ENCODE measurements at places on chromosomes 12 and 14.
A peak's percentile ranks its signal among the peaks of the same experiment; 100 is the strongest.

DNA sequence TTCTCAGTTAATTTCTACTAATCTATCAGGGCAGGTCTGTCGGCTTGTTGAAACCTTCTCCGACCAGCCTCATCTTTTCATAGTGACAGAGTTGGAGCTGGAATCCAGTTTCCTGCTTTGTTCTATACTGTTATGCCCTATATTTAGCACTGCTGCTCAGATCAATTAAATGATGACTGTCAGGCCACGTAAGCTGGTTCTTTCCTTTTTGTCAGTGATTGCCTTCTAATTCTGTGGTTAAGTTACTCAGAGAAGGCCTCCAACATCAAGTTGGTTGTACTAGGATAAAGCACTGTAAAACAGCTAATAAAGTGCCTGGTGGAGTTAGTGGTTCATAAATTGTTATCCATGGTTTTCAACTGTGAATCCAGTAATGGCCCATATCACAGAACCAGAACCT, 22.6 kb downstream of the DERA start:
- H3K27me3 ChIP-seq, result no peaks in the 10 kb centered on the region
- H3K4me3 ChIP-seq, result no peak overlapping the region
- no peak for DNase-seq
- no peaks in the 10 kb centered on the region for H3K4me1 ChIP-seq
- H3K27ac ChIP-seq, result no peak overlapping the region

DNA sequence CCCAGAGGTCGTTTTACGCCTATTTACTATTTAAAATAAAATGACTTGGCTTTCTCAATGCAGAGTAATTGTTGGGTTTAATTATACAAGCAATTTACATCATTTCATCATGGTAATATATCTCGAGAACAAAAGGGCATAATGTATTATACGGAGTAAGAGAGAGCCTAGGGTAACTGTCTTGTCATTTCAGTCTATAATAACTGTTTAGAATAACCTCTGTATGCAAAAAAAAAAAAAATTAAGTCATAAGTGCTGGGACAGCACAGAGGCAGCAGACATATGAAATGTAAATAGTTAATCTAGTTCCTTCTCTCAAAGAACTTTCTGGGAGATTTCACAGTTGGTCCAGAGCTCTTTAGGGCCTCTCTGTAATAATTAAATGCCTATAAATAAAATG, 284.9 kb downstream of the TMTC2 start:
- H3K4me1 ChIP-seq, result no peaks in the 10 kb centered on the region
- no peak overlapping the region for H3K27ac ChIP-seq
- no peaks in the 10 kb centered on the region for H3K27me3 ChIP-seq
- DNase-seq, result no peak

GRCh38 chr12:130831246-130831645, 7.8 kb downstream of the STX2 start:
- no peaks in the 10 kb centered on the region for H3K27me3 ChIP-seq
- no peak for DNase-seq
- H3K36me3 ChIP-seq, result peaks cover 8% of the 10 kb centered on the region
- no peak overlapping the region for H3K4me3 ChIP-seq
- peaks cover 20% of the 10 kb centered on the region for H3K4me1 ChIP-seq

GRCh38 chr12:3381059-3382047, 109.7 kb upstream of the PRMT8 start:
- no peaks in the 10 kb centered on the region for H3K36me3 ChIP-seq
- H3K27me3 ChIP-seq, result peaks cover 24% of the 10 kb centered on the region
- DNase-seq, result no peak

- DNase-seq, result no peak
- no peaks in the 10 kb centered on the region for H3K36me3 ChIP-seq
- no peaks in the 10 kb centered on the region for H3K27me3 ChIP-seq
- no peak overlapping the region for H3K27ac ChIP-seq
- peaks cover 20% of the 10 kb centered on the region for H3K4me1 ChIP-seq
- H3K4me3 ChIP-seq, result no peak overlapping the region
These were observed 217.7 kb upstream of the DCN start for GRCh38 chr12:91400271-91400670.

DNA sequence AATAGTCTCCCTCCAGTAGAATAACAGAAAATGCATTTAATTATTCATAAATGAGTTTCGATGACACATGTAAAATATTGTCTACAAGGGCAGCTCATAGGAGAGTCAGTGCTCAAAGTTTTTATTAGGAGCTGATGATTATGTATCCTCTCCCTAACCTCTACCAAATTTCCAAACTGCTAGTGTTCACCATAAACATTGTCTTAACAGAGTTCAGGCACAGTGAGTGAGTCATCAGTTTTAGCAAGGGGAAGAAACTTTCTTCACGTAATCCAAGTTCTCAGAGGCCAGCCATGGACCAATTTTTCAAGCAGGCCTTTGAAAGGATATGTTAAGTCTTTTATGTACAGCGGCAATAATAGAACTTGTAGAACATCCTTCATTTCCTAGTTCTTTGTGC, 649.2 kb upstream of the MIS18BP1 start:
- no peak overlapping the region for H3K4me3 ChIP-seq
- no peak for DNase-seq
- H3K36me3 ChIP-seq, result no peaks in the 10 kb centered on the region
- H3K27me3 ChIP-seq, result no peaks in the 10 kb centered on the region
- no peak overlapping the region for H3K27ac ChIP-seq

DNA sequence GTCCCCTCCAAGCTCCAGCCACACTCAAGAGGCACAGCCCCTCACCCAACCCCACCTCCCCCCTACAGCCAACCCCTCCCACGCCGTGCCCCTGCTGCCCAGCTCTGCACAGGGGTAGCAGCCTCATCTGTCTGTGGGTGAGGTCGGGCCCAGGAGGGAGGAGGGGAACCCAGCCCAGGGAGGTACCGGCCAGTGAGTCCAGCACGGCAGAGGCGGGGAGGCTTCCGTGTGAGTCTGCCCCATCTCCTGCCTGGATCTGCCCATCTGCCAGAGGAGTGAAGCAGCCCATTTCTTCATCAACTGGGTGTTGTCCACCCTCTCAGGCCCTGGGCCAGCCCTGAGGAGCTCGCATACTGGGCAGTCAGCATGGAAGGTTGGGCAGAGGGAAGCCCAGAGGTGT, 54.2 kb downstream of the CCNK start:
- H3K27me3 ChIP-seq, result no peaks in the 10 kb centered on the region
- H3K27ac ChIP-seq, result no peak overlapping the region
- no peak for DNase-seq
- H3K4me1 ChIP-seq, result no peaks in the 10 kb centered on the region
- no peaks in the 10 kb centered on the region for H3K36me3 ChIP-seq

- H3K27ac ChIP-seq, result no peak overlapping the region
- no peaks in the 10 kb centered on the region for H3K27me3 ChIP-seq
These were observed 27.4 kb upstream of the PRKD1 start for GRCh38 chr14:29955087-29955486.

GRCh38 chr12:119391673-119392072, 57.1 kb downstream of the CCDC60 start:
- H3K27me3 ChIP-seq, result peaks cover 13% of the 10 kb centered on the region
- H3K27ac ChIP-seq, result no peak overlapping the region
- no peak for DNase-seq
- no peaks in the 10 kb centered on the region for H3K4me1 ChIP-seq
- H3K4me3 ChIP-seq, result no peak overlapping the region

DNA sequence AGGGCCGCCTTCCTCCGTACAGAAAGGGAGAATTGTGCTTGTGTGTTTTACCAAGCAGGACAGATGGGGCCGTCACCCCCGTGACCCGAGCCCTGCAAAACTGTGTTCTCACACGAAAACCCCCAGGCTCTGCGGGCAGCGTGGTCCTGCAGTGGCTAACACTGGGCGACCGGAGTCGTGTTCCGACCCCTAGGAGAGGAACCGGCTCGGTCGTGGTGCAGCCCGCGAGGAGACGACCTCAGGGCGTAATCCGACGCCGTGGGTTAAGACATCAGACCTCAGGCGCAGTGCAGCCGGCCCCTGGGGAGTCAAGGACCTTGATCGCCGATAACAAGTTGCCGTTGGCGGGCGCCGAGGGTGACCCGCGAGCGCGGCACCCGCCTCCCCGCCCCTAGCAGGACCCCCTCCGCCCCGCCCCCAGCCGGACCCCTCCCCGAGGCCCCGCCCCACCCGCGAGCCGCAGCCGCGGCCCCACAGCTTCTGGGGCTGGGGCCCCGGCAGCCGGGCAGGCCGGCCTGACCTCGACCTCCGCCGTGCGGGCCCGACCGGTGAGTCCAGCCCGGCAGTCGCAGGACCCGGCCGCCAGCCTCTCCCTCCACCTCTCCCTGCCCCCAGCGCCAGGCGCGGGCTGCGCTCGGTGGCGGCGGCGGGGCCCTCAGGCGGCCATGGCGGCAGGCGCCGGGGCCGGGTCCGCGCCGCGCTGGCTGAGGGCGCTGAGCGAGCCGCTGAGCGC, at the start of gene CHPT1:
Gene CHPT1 (plus strand): TSS at position 444 of the 733 bp plus-strand sequence. CDS start 222 bp downstream, at position 666.
- peak within 1 kb of the TSS; percentile 84 for H3K27ac ChIP-seq
- peaks cover 25% of the 10 kb centered on the region for H3K4me1 ChIP-seq
- DNase-seq, result peak; percentile 60
- peak within 1 kb of the TSS; percentile 86 for H3K4me3 ChIP-seq
- H3K27me3 ChIP-seq, result peaks cover 3% of the 10 kb centered on the region
- H3K36me3 ChIP-seq, result no peaks in the 10 kb centered on the region

DNA sequence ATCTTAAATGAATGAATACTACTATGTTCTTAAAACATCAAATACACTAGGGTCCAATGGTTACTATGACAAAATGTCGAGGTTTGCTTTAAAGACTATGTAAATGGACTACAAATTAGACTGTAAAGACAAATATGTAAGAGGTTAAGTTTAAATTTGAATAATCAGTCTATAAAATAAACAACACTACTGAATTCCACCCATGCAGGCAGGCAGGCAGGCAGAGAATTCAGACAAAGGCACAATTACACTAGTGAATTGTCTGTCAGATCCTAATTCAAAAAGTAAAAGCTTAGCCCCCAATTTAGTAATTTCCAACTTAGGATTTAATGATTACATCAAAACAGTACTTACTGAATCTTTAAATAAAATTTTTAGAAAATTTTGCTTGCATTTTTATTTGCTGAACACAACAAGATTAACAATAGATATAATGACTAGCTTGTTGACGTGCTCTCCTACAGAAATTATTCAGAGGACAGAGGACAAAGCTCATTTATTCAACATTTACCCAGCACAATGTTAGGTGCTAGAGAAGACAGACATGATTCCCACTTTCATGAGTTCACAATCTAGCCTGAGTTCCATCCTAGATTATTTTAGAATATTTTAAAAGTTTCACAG, 97.4 kb downstream of the CDK17 start:
- peaks cover 12% of the 10 kb centered on the region for H3K4me1 ChIP-seq
- DNase-seq, result no peak
- H3K27ac ChIP-seq, result no peak overlapping the region
- peaks cover 17% of the 10 kb centered on the region for H3K36me3 ChIP-seq
- no peak overlapping the region for H3K4me3 ChIP-seq

GRCh38 chr12:91461061-91461460, 278.4 kb upstream of the DCN start:
- peaks cover 2% of the 10 kb centered on the region for H3K27me3 ChIP-seq
- H3K4me3 ChIP-seq, result no peak overlapping the region
- no peak for DNase-seq
- H3K36me3 ChIP-seq, result no peaks in the 10 kb centered on the region
- H3K27ac ChIP-seq, result no peak overlapping the region

- no peak for DNase-seq
- no peaks in the 10 kb centered on the region for H3K27me3 ChIP-seq
- H3K4me3 ChIP-seq, result no peak overlapping the region
These were observed 52.0 kb downstream of the TMEM132C start for GRCh38 chr12:128318946-128319345.

- H3K4me3 ChIP-seq, result no peak overlapping the region
- H3K36me3 ChIP-seq, result peaks cover 5% of the 10 kb centered on the region
- H3K27ac ChIP-seq, result no peak overlapping the region
These were observed 40.3 kb downstream of the IFNG start for GRCh38 chr12:68119250-68119649.

DNA sequence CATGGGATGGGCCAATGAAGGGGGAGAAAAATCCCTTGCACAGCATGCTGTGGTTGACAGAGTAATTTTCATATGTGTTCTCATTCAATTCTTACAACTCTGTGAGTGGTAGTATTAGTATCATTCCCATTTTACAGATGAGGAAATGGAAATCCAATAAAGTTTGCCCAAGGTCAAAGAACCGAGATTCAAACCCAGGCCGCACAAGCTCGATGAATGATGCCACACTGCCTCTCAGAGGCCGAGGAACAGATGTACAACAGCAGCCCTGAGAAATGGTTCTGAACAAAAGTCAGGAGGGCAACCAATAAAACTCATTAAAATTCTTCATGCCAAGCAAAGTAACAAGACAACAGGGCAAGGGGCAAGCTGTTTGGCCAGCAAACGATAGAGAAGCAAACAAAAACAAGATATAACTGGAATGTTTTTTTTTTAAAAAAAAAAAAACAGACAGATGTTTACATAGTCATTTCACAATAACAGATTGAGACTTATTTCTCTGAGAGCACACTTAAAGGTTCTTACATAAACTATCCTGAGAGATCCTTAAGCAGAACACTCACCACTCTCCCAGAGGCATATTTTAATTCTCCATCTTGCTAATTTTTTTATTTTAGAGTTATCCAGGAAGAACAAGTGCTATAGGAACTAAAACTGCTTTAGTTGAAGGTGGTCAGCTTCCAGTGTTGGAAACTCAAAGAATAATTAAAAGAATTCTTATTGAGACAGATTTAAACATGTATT, 85.8 kb downstream of the EXOC5 start:
- H3K27me3 ChIP-seq, result peaks cover 21% of the 10 kb centered on the region
- no peaks in the 10 kb centered on the region for H3K4me1 ChIP-seq
- DNase-seq, result no peak
- no peaks in the 10 kb centered on the region for H3K36me3 ChIP-seq
- H3K27ac ChIP-seq, result no peak overlapping the region
- no peak overlapping the region for H3K4me3 ChIP-seq

- no peak for DNase-seq
- no peaks in the 10 kb centered on the region for H3K27me3 ChIP-seq
- no peaks in the 10 kb centered on the region for H3K4me1 ChIP-seq
- no peak overlapping the region for H3K27ac ChIP-seq
These were observed 214.9 kb downstream of the ADAMTS20 start for GRCh38 chr12:43336962-43337555.
